ENCODE measurements at places on chromosomes 11 and 22.

GRCh38 chr22:23183061-23183698 lies 2.9 kb downstream of the BCR start:
- no peak for DNase-seq

- no peak for DNase-seq
Measured at GRCh38 chr22:30325065-30325720, 1.5 kb downstream of the TBC1D10A start.

DNA sequence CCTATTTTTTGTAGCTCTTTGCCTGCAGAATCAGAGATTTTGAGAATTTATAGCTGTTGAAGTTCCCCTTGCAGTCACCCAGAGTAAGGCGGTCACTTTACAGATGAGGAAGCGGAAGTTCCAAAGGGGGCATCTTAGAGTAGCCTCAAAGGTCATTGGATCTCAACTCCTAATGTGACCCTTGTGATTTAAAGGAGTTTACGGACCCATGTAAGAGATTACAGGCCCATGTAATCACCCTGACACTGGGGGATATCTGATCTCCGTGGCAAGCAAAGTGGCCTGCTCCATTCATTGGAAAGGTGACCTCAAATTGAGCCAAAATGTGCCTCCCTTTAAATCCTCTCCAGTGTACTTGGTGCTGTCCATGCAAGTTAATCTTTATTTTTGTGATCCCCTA lies 15.7 kb downstream of the P2RX3 start:
- DNase-seq: no peak

- DNase-seq: no peak
Measured at GRCh38 chr22:44394246-44395117, 81.7 kb upstream of the SHISAL1 start.

GRCh38 chr11:59611570-59612565 lies 3.7 kb downstream of the OSBP start:
- no peak for DNase-seq

Data from CD4-positive, alpha-beta T cell treated with Interleukin-17A for 1 hour (primary cell).